ENCODE measurements at places on chromosomes 7 and 10.

DNA sequence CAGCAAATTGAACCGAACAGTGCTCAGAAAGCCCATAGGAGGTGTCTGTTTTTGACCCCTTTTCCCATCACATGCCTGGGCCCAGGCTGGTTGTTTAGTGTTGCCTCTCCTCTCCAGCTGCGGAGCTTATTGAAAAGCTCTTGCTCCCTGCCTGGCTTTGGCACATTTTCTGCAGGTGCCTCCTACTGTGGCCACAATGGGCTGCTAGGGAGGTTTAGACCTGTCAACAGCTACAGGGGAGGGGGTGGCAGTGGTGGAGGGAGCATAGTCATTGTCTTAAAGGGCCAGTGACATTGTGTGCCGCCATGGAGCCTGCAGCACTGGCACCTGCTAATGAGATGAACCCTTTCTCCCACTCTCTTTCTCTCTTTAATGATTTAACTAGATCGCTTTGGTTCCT, 13.2 kb upstream of the ENO4 start:
- no peak for DNase-seq

DNA sequence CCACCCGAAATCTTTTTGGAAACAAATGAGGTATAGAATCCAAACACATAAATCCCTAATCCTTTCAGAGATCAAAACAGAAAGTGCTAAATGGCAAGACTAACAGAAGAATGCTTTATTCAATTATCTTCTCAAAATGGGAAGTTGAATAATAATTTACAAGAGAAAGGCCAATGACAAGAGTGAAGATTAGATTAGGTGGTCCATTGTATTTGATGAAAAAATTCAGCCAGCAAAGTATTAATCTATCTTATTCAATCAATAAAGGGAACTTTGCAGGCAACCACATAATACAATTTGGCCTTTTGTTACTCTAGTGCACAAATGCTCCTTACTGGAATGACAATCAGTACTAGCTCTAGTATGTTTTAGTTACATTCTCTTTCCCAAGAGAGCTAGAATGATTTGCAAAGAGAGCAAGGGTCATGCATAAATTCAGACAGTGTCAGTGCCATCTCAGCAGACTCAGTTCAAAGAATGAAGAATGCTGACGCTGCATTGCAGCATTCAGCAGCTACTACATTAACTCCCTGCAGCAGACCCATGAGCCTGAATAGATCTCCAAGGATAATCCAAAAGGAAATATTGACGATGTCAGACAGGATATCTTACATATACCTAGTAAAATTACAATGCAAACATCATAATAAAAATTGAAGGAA, 131.8 kb downstream of the ANK3 start:
- DNase-seq = no peak

- no peak for DNase-seq
These were observed 183.7 kb upstream of the SH2B2 start for GRCh38 chr7:102103027-102103372.

- no peak for DNase-seq
These were observed 40.0 kb downstream of the NACAD start for GRCh38 chr7:45048748-45049147.

GRCh38 chr7:137354396-137354795, 10.9 kb upstream of the PTN start:
- DNase-seq = no peak

DNA sequence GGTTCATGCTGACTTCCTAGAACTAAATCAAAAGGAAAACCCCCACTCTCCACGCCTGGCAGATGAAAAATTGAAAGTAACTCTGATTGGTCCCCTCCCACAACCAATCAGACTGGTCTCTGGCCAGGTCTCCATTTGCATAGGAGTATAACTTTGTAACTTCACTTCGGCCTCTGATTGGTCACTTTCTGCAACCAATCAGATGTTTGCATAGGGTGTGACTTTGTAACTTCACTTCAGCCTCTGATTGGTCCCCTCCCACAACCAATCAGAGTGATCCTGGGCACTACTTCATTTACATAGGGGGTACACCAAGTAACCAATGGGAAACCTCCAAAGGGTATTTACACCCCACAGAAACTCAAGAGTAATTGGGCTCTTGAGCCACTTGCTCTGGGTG, 306.6 kb upstream of the PFKP start:
- DNase-seq = no peak

DNA sequence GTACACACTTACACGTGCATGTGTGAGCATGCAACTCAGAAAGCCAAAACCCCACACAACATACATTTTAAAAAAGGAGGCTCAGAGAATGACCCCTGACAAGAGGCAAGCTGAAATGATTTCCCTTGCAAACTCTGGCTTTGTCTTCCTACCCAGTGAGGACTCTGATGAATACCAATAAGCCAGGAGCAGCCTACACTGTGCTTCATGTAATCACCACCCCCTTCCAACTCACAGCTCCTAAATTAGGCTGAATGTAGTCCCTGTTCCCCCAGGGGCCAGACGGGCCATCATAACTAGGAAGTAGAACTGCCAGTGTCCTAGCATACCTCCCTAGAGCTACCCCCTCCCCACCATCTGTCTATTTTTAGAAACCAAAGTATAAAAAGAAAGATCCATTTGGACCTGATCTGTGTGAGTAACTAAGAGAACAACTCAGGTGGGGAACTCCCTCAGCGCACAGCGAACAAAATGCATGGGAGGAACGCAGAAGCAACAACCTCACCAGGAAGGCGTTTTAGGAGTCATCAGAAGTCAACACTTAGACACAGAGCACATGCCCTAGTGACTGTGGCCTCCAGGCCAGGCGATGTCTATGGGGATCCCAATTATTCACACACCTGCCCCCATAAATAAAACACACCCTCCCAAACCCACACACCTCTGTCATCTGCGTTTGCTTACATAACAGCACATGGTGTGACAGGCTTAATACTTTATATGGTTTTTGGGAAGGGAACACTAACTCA, 1.9 kb downstream of the DGKI start:
- DNase-seq = no peak

DNA sequence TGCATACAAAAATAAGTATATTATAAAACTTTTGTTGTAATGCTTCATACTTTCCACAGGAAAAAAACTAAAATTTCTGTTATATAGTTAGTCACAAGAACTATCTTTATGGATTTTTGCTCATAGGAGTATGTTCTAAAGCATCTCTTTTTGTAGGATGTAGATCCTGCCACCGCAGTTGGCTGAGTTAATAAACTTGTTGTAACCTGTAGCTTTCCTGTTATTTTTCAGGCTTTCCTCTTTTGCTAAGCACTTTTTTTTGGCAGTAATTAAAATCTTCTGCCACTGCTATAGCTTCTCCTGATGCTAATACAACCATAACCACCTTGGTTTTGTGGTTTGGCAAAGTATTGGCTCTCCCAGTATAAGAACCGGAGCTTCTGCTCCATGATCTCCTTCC, 60.3 kb downstream of the WNT2 start:
- no peak for DNase-seq

DNA sequence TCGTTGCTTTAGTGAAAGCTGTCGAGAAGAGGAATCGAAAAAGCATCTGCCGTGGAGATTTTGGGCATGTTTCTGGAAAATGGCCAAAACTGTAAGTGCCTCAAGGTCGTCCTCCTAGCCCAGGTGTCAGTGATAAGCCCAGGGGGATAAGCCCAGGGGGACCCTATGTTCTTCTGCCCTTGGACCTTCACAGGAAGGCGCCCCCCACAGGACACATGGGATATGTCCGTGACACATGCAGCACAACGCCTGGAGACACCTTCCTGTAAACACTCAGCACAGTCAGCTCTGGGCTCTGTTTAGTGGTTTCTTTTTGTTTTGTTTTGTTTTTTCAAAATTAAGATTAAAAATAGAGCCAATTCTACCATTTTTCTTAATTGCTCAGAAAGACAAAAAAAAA, 272.7 kb downstream of the KLF6 start:
- no peak for DNase-seq

DNA sequence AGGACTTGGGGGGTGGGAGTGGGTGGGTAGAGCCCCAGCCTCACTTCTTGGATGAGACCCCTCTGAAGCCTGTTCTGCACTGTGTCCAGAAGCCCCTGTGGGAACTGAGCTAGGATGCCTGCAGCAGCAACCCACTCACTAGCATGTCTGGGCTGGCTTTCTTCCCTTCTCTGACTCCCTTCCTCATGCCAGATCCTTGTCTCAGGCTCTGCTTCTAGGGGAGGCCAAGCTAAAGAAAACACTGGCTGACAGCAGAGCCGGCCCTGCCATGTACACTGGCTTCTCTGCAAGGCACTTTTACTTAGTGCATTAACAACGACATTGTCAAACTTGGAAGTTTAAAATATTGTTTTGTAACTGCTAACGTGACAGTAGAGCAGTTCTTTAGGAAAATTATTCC, 50.2 kb downstream of the ARHGAP22 start:
- DNase-seq = no peak

DNA sequence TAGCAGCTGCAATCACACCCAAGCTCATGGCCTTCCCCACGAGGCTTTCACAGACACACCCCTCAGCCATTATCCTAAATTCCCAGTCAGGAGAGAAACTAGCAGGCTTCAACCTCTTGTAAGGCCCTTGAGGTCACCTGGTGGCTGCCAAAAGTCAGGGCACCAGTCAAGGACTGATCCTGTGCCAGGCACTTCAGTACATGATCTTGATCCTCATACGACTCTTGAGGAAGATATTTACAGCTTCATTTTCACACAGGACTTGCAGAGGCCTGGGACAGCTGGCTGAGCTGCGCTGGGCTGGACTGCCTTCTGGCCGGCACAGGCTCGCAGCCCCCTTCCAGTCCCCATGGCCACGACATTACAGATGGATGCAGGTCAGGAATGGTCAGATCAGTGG, 8.8 kb downstream of the PDAP1 start:
- no peak for DNase-seq

DNA sequence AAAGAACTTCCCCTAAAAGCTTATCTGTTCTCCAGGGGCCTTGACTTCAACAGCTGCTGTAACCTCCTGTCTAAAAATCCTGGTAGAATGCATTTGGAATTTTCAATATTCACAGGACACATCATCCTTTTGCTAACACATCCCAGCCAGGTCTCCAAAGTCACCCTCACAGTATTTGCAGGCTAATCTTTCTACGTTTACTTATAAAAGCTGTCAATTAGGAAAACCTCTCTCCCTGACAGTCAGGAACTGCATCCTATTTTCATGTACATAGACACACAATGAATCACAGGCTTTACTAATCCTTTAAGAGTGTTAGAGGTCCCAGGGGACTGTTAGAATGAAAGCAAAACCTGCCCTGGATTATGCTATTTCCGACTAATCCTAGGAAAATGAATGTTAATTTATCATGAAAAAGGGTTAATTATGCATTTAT, 102.2 kb downstream of the GFRA1 start:
- DNase-seq = no peak
